NCI-H446 (cell line): ENCODE measurements at places on chromosomes 12 and 14.

- no peak for DNase-seq
Measured at GRCh38 chr12:117342247-117342646, 19.2 kb downstream of the NOS1 start.

DNA sequence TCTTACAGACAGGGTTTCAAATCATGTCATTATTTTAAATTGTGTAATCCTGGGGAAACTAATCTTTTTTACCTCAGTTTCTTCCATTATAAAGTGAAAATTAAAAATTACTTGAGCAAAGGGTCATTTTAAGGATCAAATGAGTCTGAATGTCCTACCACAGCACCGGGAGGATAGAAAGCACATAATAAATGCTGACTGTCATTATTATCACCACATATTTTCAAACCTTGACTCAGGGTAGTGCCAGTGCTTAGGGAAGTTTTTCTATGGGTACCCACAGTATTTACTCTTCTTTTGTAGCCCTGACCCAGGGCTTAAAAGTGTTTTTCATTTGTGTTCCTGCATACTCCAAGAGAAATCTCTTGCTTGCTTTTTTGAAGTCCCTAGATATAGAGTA lies 60.5 kb downstream of the KCNMB4 start:
- DNase-seq, result no peak

DNA sequence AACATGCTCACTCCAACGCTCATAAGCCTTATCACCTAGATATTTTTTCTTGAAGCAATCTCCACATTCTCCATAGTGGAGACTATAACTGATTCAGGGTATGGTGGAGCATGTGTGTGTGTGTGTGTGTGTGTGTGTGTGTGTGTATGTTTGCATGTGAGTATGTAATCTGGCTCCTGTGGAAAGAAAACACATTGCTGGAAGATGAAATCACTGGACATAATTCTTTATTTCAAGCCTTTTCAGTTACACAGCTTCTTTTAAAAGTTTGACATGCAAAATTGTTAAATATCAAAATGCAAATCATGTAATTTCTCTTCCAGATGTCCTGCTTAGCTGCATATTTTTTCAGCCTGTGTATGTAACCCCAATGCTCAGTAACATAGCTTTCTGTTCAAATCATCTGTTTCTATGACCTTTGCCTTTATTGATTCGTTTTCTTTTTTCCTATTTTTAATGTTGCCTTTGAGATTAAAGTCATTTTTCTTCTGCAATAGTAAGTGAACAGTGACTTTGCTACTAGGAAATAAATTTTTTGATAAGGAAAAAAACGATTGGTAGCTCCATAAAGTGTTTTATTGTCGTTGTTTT lies 80.5 kb upstream of the BTG1 start:
- DNase-seq, result no peak

GRCh38 chr14:38201137-38201828 lies 6.4 kb upstream of the SSTR1 start:
- no peak for DNase-seq

DNA sequence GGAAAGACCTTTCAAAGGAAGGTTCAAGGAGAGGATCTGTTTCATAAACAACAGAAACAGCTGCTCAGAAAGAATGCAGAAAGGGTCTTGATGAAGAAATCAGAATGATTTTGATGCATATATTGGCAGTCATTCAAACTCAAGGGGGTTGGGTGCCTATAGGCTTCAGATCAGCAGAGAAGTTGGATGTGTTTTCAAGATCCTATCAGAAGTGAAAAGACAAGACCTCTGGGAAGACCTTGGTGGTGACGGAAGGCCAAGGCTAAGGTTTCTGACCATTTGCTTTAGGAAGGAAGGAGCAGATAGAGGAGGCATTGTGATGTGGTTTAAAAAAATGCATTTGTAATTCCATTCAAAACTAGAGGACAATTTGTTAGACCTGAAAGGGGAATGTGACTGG lies 15.2 kb upstream of the PTPRB start:
- no peak for DNase-seq

DNA sequence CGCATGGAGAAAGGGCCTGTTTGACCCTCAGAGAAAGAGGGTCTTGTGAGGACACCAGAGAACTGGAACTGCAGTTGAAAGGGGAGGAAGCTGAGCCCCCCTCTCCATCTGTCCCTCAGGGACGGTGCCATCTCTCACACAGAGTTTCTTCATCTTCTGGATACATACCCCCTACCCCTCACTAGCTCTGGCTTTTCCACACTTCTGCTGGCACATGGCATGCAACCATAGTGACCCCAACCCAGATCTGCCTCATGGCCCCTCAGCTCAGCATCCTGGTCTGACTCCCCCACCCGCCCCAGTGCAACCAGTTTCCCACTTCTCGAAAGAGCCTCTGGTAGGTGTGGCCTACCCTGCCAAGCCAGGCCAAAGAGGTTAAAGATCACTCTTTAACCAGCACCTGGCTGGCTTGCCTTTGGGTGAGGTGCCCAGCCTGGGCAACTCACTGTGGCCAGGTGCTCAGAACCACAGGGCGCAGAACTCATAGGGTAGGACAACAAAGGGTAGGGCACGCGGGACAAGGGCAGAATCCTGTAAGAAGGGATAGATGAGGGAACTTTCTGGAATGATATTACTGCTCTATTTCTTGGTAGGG lies 25.8 kb downstream of the GALNT16 start:
- no peak for DNase-seq

DNA sequence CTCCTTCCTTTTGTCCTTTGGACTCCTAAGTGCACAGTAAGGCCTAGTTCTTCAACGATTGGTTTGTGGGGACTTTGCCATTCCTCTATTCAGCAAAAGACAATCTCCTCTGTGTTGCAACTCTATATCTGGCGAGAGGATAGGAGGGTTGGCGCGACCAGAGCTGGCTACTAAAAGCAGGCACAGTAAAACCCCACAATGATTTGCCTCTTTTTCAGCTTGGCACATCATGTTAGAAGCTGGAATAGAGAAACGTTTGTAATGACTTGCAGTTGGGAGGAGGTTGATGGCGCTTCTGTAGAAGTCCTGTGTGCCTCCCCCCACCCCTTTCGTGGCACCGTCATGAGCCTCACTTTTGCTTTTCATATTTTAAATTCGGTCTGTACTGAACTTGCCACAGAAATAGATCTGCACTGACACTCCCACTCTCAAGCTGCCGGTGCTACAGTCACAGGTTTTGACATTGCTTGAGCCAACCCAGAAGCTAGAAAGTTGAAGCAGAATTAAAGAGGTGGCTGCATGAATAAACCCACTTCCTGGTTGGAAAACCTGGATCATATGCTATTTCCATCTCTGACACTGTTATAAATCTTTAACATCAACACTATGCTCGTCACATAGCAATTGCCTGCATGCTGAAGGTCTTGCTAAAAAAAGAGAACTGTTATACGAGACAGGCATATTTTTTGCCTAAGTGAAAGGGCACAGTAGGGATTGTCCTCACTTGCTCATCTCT lies 315.3 kb upstream of the PRICKLE1 start:
- DNase-seq, result no peak

- no peak for DNase-seq
Measured at GRCh38 chr14:65548878-65549277, 136.3 kb downstream of the FUT8 start.

- no peak for DNase-seq
Measured at GRCh38 chr14:91387951-91388381, 29.7 kb downstream of the CCDC88C start.

DNA sequence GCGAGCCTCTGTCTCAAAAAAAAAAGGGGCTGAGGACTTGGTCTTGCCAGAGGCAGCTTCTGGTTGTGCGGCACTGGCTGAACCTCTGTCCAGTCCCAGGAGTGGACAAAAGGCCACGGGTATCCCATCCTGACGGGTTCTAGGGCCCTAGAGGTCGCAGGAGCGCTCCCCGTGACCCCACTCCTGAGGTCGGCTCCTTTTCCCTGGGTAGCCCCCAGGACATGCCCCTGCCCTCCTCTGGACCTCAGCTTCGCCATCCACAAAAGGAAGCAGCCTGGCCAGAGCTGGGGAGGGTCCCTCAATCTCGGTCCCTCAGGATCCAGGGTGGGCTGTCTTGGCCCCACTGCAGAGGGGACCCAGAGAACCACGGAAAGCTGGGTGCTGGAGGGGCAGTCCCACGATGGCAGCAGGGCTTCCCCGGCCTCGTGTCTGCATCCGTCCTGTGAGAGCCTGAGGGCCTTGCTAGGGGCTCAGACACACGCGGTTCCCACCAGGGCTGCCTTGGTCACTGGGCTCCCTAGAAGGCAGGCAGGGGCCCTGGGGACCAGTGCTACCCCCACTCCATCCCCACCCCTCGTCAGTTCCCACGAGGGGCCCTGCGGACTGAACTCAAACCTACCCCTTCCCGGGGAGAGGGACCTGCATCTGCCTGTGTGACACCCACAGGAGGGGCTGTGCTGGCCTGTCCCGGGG lies 31.1 kb downstream of the ASCL4 start:
- no peak for DNase-seq

GRCh38 chr12:100724071-100724470 lies 70.5 kb upstream of the ANO4 start:
- no peak for DNase-seq

DNA sequence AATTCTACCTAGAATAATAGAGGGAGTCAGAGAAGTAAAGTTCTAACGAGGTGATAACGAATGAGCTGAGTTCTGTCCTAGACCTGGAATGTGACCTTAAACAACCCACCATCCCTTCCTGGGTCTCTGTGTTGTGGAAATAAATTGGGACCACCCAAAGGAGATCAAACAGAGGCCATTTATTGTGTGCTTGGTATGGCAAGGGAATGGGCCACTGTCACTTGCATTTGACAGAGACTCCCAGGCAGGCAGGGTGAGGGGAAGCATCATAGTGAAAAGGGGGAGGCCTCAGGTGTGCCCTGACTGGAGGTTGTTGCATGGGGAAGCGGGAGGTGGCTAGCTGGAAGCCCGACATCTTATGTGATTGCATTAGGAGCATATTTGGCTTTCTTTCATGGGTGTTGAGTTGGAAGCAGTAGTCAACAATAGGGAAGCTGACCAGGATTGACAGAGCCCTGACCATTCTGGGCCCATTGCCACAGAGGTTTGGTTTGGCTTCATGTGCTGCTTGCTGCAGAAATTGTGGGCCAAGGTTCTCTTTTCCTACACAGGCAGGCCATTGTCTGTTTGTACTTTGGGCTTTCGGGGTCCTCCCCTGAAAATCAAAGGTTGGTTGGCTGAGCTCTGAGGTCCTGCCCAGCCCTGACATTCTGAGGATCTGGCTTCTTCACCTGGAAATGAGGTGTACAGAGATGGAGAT lies 17.6 kb upstream of the FAM181A start:
- no peak for DNase-seq

GRCh38 chr12:131720921-131721320 lies 10.0 kb downstream of the SFSWAP start:
- no peak for DNase-seq

GRCh38 chr14:104546591-104547309 lies 32.8 kb upstream of the C14orf180 start:
- DNase-seq, result no peak

- DNase-seq, result no peak
Measured at GRCh38 chr12:15428632-15429031, 106.3 kb downstream of the PTPRO start.

DNA sequence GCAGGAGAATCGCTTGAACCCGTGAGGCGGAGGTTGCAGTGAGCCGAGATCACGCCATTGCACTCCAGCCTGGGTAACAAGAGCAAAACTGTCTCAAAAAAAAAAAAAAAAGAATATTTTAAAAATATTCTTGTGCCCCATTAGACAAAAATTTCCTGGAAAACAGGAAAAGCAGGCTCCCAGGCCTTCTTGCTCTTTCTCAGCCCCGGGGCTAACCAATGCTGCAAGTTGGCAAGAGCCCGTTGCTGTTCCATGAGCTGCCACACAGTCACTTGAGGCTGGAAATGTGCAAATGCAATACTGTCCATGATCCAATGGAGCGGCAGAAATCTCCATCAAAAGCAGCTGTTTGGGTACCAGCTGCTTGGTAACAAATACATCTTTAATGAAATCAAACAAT lies 994.7 kb downstream of the VRK1 start:
- no peak for DNase-seq

GRCh38 chr12:43880547-43880946 lies 44.7 kb downstream of the TMEM117 start:
- no peak for DNase-seq

DNA sequence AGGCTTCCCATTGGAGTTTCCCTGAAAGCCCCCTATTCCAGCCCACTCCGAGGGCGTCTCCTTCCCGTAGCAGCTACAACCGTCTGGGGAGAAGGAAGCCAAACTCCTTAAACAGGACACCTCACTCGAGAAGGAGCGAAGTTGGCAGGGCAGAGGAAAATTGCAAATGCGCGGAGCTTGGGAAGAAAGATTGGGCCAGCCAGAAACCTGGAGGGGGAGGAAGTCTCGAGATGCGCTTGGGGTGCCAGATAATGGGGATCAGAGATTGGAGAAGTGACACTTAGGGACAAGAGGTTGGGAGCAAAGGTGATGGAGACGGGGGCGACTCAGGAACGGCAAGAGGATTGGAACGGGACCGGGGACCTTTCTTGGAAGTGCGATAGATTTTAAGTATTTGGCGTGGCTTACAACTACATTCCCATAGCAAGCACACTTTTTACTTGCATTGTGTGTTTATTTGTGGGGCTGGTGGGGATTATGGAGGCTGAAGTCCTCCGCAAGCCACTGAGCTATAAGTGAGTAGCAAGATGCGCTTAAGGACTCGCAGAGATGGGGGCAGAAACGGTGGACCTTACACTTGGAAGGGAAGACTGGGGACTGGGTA lies 926 bp downstream of the HRK start:
- no peak for DNase-seq

GRCh38 chr12:55818886-55819285 lies 1.0 kb downstream of the ORMDL2 start:
- no peak for DNase-seq

DNA sequence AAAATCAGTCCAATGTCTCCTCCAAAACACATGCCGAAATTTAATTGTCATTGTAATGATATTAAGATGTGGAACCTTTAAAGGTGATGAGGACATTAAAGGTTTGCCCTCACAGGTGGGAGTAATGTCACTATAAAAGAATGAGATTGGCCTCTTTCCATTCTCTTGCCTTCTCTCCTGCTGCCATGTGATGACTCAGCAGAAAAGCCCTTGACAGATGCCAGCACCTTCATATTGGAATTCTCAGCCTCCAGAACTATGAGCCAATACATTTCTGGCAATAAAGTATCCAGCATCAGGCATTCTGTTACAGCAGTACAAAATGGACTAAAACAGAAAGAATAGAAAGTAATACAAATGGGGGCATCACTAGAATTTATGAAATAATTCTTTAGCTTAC lies 609.7 kb downstream of the SLC16A7 start:
- DNase-seq, result no peak

GRCh38 chr14:22753586-22753985 lies 12.9 kb upstream of the OXA1L start:
- DNase-seq, result no peak

DNA sequence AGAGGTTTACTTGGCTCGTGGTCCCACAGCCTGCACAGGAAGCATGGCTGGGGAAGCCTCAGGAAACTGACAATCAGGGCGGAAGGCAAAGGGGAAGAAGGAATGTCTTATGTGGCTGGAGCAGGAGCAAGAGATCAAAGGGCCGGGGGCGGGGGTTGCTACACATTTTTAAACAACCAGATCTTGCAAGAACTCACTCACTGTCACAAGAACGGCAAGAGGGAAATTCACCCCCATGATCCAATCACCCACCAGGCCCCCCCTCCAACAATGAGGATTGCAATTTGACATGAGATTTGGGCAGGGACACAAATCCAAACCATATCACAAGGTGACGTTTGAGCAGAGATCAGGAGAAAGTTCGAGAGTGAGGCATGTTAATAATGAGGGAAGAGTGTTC lies 163.7 kb upstream of the RPH3A start:
- DNase-seq, result no peak

GRCh38 chr14:69815556-69815955 lies 18.5 kb upstream of the SLC10A1 start:
- no peak for DNase-seq

- DNase-seq, result no peak
Measured at GRCh38 chr12:44077294-44077693, 241.4 kb downstream of the TMEM117 start.
